ENCODE measurements at places on chromosomes 12 and 14. TPM values are rescaled to one million over a fixed set of nuclear protein-coding genes. Genes with fewer than 3 reads are reported as not detected.

The UTP20 gene
- 18.8 TPM for total RNA-seq

The PTPRR gene
- not detected for total RNA-seq

The CLEC2A gene
- not detected for total RNA-seq

The GOLGA3 gene
- 73.5 TPM for total RNA-seq

The KRT83 gene
- total RNA-seq: not detected

The KRT71 gene
- not detected for total RNA-seq

The PPM1H gene
- not detected for total RNA-seq

The SLCO1B3 gene
- total RNA-seq: not detected

The DEGS2 gene
- total RNA-seq: not detected

The EIF2S3B gene
- total RNA-seq: 0.66 TPM

The WNT1 gene
- not detected for total RNA-seq

The SERPINA10 gene
- total RNA-seq: not detected

The ZNF410 gene
- 58.4 TPM for total RNA-seq

The TSHR gene
- 3.6 TPM for total RNA-seq

The MANSC4 gene
- not detected for total RNA-seq

The KRT73 gene
- total RNA-seq: 0.61 TPM

The LRRIQ1 gene
- total RNA-seq: not detected

The RHOJ gene
- total RNA-seq: not detected

The DNAI7 gene
- total RNA-seq: not detected

The IAPP gene
- not detected for total RNA-seq

The FOXG1 gene
- total RNA-seq: not detected

The PRICKLE1 gene
- 0.15 TPM for total RNA-seq

The ATP2A2 gene
- 189 TPM for total RNA-seq

The TAS2R50 gene
- total RNA-seq: 1.8 TPM

The ERO1A gene
- 162 TPM for total RNA-seq

The TAS2R19 gene
- total RNA-seq: 4.5 TPM

The ADAM20 gene
- total RNA-seq: 0.56 TPM

The FAM181A gene
- total RNA-seq: not detected

The KRT80 gene
- not detected for total RNA-seq

The KRT7 gene
- 53.6 TPM for total RNA-seq

The NUP107 gene
- total RNA-seq: 93.6 TPM

The PYGL gene
- total RNA-seq: not detected

The C12orf60 gene
- 1.8 TPM for total RNA-seq

The ACOT4 gene
- 0.61 TPM for total RNA-seq

The COX6A1 gene
- total RNA-seq: 280 TPM

The ADCY6 gene
- 0.32 TPM for total RNA-seq

The NCAPD2 gene
- 112 TPM for total RNA-seq

The IQSEC3 gene
- total RNA-seq: 0.59 TPM

The SLC25A47 gene
- total RNA-seq: not detected

The BRF1 gene
- total RNA-seq: 50.6 TPM

The BAG5 gene
- 29.0 TPM for total RNA-seq

The ITGA7 gene
- 1.3 TPM for total RNA-seq

The HCAR2 gene
- 0.29 TPM for total RNA-seq

The TSPAN19 gene
- total RNA-seq: not detected

The OR4K5 gene
- not detected for total RNA-seq

The SALL2 gene
- total RNA-seq: 1.2 TPM

The TMEM30B gene
- 0.37 TPM for total RNA-seq

The KRT2 gene
- total RNA-seq: 0.20 TPM

The CS gene
- 262 TPM for total RNA-seq

The BRI3BP gene
- total RNA-seq: 19.8 TPM

The OVCH1 gene
- not detected for total RNA-seq
